Left lung (tissue), 14 donors: ENCODE measurements at places on chromosomes 2 and 18. TPM values are rescaled to one million over a fixed set of nuclear protein-coding genes. Genes with fewer than 3 reads are reported as not detected.

GKN1 gene
- not detected for polyA plus RNA-seq

IL36B gene
- polyA plus RNA-seq: not detected

CTAGE1 gene
- 0.04 TPM for polyA plus RNA-seq

DNA sequence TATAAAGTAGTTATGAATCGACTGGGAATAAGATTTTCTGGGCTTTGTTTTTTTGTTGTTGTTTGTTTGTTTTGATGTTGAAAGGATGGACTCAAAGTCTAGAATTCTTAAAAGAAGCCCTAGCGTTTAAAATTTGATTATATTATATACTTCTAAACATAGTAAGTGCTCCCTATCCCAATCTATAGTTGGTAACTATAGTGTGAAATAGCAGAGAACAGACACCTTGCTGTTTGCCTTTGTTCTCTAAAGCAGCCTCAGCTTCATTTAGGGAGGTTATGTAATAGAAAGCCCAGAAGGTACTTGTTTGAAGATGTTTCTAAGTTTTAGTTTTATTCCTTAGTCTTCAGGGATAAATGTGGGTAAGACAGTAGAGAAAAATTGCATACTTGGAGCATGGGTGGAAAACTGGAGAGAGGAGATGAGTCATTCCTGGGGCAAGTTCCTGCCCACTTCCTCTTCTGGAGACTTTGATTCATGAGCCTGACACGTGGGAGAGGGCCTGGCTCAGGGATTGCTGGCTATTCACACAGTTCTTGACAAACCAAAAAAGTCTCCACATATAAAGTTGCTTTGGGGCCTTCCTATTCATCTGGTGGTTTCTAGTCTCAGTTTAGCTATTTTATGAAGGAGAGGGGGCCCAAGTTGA is 131.9 kb downstream of the MYO1B start:
- DNase-seq: no peak
- no peaks in the 10 kb centered on the region for H3K27me3 ChIP-seq
- peaks cover 19% of the 10 kb centered on the region for H3K4me1 ChIP-seq
- H3K36me3 ChIP-seq: no peaks in the 10 kb centered on the region
- H3K4me3 ChIP-seq: no peak overlapping the region
- peak overlapping the region; percentile 61 for H3K27ac ChIP-seq
